ENCODE measurements at places on chromosomes 6 and 20. TPM values are rescaled to one million over a fixed set of nuclear protein-coding genes. Genes with fewer than 3 reads are reported as not detected.

GPRC6A gene
- total RNA-seq, result not detected

MACROD2 gene
- total RNA-seq, result 2.2 TPM

OR2H2 gene
- total RNA-seq, result not detected

DNA sequence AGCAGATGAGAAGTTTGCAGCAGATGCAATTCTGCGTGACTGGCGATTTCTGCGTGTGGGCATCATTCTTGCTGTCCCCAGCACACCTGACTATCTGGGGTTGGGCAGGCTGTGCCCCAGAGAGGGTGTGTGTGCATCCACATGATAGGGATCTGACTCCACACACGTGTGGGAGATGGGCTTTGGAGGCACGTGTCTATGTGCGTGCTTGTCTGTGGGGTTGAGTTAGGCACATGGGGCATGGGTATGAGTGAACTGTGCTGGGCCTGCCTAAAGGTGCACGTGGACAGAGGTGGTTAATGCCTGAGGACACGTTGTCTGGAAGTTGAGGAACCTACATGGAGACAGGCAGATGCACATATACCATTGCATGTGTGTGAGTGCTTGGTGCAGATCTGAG is 50.3 kb downstream of the CD40 start:
- DNase-seq, result no peak

DNA sequence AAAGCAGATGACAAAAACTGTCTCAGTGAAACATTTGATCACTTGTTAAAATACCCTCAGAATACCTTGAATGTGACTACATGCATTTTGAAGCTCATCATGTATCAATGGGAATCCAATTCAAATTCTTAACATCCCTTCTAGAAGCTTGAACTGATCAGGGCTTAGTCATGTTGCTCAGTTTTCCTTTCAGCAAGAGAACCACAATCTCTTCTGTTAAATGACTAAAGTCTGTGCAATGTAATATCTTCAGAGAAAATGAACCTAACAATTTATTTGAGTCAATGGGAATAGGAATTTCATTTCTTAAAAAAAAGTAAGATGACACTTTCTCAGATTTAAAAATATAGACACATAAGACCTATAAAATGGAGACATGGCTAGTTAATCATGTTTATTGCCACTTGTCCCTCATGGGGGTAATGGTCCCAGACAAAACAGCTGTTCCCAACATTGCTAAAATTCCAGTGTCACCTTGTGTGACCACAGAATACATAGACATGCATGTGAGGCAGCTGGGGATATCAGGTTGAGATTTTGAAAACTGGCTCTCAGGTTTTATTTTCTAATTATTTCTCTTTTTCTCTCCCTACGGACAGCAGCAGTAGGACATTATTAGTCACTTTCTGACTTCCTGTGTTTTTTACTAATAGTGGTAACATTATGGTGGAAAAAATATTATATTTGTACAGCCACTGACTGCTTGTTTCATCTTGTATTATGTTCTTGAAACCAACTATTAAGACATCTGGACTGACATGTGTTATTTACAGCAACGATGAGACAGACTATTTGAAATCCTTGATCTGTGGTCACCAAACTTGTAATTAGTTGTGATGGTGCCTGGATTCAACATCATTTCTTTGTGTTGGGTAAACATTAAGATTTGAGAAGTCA is 192.5 kb downstream of the COL9A1 start:
- no peak for DNase-seq

GRCh38 chr6:66429210-66429609 is 722.2 kb upstream of the EYS start:
- no peak for DNase-seq

GRCh38 chr6:107750176-107750797 is 73.8 kb downstream of the SCML4 start:
- no peak for DNase-seq

DNA sequence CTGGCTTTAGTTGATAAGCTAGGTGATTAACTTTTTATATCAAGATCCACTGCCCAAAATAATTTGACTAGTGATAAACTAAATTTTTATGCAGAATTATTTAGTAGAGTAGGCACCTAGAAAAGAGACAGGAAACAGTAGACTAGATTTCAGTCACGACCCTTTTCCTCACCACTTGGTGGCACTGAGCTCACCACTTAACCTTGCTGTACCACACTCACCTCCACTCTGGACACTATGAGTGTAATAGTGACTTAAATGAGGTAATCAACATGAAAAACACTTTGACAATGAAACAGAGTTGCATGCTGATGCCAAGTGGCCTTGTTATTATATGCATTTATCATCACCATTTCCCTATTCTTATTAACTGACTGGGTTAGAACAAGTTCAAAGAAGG is 730.4 kb downstream of the KIF16B start:
- DNase-seq, result peak; percentile 16

DNA sequence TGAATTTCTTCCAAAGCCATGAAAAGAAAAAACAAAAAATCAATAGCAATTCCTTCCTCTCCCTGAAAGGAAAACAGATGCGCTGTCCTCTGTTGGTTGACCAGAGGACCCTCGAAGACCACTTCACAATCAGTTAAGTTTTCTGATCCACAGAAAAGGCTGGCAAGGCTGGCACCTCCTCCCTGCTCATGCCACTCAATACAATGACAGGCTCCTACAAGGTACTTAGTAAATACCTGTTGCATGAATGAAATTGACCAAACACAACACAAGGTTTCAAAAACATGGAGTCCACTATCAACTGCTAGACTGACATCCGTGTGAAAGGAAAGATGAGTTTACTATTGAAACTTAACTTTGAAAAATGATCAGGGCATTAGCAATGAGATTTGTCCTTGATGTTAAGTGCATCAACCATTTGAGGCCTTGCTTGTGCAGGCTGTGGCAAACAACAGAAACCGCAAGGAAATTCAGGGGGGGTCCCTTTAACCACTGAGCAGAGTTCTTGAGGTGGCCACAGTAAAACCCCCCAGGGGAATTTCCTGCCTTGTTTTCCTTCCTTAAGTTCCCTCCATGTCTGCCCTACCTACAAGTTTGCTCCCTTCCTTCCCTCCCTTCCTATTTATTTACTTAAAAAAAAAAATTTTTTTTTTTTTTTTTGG is 27.9 kb upstream of the RTF2 start:
- no peak for DNase-seq

Measured in HT-29 (cell line).